Activated CD8-positive, alpha-beta memory T cell treated with anti-CD3 and anti-CD28 coated beads, Interleukin-2, amount 50 U/mL, for 48 hours (primary cell): ENCODE measurements at places on chromosomes 16 and 17.

GRCh38 chr17:83028851-83029250 lies 50.6 kb upstream of the METRNL start:
- DNase-seq, result peak; percentile 33

DNA sequence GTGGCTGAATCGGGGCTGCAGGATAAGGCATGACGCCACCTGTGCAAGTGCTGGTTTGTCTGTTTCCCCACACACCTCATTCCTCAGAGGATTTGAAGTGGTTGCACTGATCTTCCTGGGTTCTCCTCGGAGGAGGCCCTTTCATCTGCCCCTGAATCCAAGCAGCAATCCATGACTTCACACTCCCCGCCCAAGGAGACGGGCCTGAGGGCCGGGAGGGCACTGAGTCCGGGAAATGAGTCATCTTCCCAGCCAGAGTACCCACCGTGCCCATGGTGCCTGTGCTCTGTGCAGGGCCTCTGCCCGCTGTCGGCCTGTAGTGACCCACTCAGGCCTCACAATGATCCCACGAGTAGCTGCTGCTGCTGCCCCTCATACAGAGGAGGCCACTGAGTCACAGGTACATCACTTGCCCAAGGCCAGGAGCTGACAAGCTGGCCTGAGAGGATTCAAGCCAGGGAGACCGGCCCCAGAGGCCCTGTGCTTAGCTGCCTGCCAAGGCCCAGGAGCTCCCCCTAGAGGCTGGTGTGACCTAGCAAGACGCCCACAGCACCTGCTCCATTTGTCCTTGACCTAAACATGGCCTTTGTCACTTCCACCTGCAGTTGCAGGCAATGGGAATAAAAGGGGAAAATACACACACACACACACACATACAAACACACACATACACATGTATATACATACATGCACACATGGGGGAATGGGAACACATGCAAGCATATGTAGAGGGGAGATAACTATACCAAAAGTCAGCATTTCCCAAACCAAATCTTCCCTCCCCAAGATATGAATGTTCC lies 240.0 kb downstream of the C16orf95 start:
- DNase-seq, result peak; percentile 72

GRCh38 chr17:6639586-6640535 lies 650 bp downstream of the KIAA0753 start:
- peak; percentile 73 for DNase-seq

DNA sequence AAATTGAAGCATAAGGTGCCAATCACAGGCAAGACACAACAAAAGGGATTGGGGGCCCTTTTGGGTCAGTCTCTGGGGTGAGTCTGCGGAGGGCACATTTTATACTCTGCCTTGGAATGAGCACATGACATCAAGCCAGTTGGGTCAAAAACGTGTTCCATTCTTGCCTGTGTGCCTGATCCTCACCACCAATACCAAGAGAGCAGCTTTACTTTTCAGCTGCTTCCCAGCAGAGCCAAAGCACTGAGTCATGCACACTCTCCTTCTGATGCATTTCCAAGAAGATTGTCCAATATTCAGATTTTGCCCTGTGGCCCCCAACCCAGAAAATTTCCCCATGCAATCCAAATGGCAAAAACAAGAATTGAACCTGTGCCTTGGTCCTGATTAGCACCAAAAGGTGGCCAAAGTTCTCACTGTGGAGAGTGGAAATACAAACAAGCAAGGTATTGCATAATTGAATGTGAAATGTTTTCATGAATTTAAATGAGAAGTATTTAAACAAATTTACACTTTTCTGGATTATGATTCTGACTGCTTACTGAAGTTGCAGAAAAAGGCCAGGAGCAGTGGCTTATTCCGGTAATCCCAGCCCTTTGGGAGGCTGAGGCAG lies 217.8 kb upstream of the SOX9 start:
- DNase-seq, result no peak

DNA sequence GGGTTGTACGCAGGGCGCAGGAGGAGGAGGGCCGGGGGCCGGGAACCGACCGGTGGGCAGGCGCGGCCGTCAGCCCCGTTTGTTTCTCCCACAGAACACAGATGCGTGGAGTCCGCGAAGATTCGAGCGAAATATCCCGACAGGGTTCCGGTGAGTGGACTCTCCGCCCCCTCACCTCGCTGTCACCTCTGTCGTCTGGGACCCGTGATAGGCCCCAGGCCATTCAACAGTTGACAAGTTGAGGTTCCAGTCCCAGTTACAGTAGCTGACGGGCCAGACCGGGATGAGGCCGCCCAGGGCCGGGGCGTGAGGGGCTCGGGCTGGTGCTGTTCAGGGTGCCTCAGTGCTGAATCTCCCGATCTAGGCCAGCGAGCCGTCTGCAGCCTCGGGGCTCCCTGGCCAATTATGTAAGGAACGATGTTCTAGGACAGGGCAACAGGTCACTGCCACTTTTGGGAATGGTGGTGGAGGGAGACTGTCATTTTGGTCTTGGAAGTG lies 628 bp downstream of the GABARAPL2 start:
- no peak for DNase-seq
